ENCODE measurements at places on chromosomes 7 and 10. TPM values are rescaled to one million over a fixed set of nuclear protein-coding genes. Genes with fewer than 3 reads are reported as not detected.

DNA sequence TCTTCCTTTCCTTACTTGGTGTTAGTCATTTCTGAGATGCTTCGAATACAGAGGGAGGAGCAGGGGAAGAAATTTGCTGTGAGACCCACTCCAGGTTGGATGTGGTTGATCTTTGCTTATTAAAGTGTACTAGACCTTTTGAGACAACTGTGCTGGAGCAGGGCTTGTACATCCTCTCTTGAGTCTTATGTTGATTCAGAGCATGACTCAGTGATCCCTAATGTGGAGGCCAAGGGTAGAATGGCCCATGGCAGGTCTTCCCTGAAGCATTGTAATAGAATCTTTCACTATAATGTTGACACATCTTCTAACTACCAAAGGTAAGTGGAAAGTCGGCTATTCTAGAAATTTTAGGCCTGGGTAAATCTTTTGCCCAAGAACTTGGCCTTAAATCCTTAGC is 17.0 kb upstream of the SFR1 start:
- no peak overlapping the region for H3K4me3 ChIP-seq
- peaks cover 4% of the 10 kb centered on the region for H3K27me3 ChIP-seq

GRCh38 chr7:106545275-106545674 is 115.7 kb downstream of the CCDC71L start:
- H3K27me3 ChIP-seq, result no peaks in the 10 kb centered on the region
- no peak overlapping the region for H3K27ac ChIP-seq
- H3K4me3 ChIP-seq, result no peak overlapping the region
- no peak for DNase-seq
- no peaks in the 10 kb centered on the region for H3K36me3 ChIP-seq
- peaks cover 16% of the 10 kb centered on the region for H3K4me1 ChIP-seq

GRCh38 chr10:33196377-33196706 is 138.1 kb downstream of the NRP1 start:
- DNase-seq, result no peak
- H3K4me1 ChIP-seq, result no peaks in the 10 kb centered on the region
- H3K4me3 ChIP-seq, result no peak overlapping the region
- H3K27ac ChIP-seq, result no peak overlapping the region

- H3K27ac ChIP-seq, result no peak overlapping the region
- peaks cover 10% of the 10 kb centered on the region for H3K4me1 ChIP-seq
- no peak for DNase-seq
- peaks cover 7% of the 10 kb centered on the region for H3K36me3 ChIP-seq
- no peak overlapping the region for H3K4me3 ChIP-seq
Observed at GRCh38 chr7:132561763-132562162, 14.5 kb downstream of the PLXNA4 start.

GRCh38 chr10:32954080-32954479 is 4.0 kb downstream of the ITGB1 start:
- no peak for DNase-seq
- H3K27ac ChIP-seq, result peak overlapping the region; percentile 96
- no peaks in the 10 kb centered on the region for H3K27me3 ChIP-seq
- peaks cover 12% of the 10 kb centered on the region for H3K36me3 ChIP-seq
- peaks cover 66% of the 10 kb centered on the region for H3K4me1 ChIP-seq
- peak overlapping the region; percentile 96 for H3K4me3 ChIP-seq

DNA sequence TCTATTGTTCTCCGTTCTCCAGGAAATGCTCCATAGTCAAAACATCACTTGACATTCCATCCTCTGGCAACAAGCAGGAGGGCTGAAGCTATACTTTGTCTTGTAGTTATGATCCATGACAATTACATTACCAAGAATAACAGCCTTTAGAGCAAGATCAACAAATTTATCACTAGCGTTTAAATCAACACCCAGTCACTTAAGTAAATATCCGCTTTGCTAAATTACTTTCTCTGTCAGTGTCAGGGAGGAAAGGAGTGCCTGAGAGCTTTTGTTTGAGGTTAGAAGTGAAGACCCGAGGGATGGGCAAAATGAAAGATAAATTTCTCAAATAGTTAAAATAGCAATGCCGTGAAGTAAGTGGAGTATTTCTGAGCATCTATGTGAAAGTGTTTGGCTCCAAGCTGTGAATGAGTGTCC is 236.1 kb upstream of the BMPER start:
- H3K36me3 ChIP-seq, result no peaks in the 10 kb centered on the region
- H3K27me3 ChIP-seq, result no peaks in the 10 kb centered on the region
- H3K4me1 ChIP-seq, result no peaks in the 10 kb centered on the region
- DNase-seq, result no peak

DNA sequence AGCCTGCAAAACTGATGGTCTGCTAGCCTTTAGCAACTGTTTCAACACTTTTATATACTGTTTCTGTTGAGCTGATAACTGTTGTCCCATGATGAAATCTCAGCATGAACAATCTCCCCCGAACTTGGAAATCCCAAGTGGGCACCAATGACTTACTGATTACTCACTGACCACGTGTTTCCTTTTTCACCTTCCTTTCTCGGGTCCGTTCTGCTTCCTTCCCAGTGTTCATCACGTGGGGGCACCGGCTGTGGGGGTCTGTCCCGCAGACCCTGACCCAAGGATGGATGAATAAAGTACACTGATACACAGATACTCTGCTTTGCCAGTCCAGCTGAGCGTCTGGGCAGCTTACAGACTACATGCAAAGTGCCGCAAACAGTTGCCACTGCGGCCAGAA is 39.0 kb upstream of the RASGEF1A start:
- peaks cover 40% of the 10 kb centered on the region for H3K4me1 ChIP-seq
- H3K36me3 ChIP-seq, result no peaks in the 10 kb centered on the region
- H3K27me3 ChIP-seq, result no peaks in the 10 kb centered on the region
- H3K4me3 ChIP-seq, result no peak overlapping the region
- no peak for DNase-seq

- peaks cover 62% of the 10 kb centered on the region for H3K4me1 ChIP-seq
- DNase-seq, result no peak
- H3K27ac ChIP-seq, result peak overlapping the region; percentile 99
- H3K4me3 ChIP-seq, result no peak overlapping the region
Observed at GRCh38 chr7:44615793-44616192, 9.4 kb downstream of the OGDH start.

- no peaks in the 10 kb centered on the region for H3K4me1 ChIP-seq
- H3K27ac ChIP-seq, result no peak overlapping the region
- peaks cover 2% of the 10 kb centered on the region for H3K36me3 ChIP-seq
- no peak for DNase-seq
- no peak overlapping the region for H3K4me3 ChIP-seq
- H3K27me3 ChIP-seq, result no peaks in the 10 kb centered on the region
Observed at GRCh38 chr7:33731912-33732311, 173.4 kb upstream of the BMPER start.

GRCh38 chr10:95461611-95462010 is 99.6 kb downstream of the SORBS1 start:
- H3K27ac ChIP-seq, result no peak overlapping the region
- DNase-seq, result no peak
- no peaks in the 10 kb centered on the region for H3K36me3 ChIP-seq
- no peak overlapping the region for H3K4me3 ChIP-seq
- H3K27me3 ChIP-seq, result peaks cover 26% of the 10 kb centered on the region
- no peaks in the 10 kb centered on the region for H3K4me1 ChIP-seq

DNA sequence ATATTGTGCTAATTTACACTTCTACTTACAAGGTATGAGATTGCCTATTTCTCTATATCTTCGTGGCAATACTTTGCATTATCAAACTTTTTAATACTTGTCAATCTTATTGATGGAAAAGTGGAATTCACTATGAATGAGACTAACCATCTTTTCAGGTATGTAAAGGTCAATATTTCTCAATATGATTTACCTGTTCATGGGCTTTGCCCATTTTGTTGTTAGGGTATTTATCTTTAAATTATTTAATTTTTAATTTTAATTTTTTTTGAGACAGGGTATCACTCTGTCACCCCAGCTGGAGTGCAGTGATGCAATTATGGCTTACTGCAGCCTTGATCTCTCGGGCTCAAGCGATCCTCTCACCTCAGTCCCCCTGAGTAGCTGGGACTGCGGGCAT is 47.8 kb upstream of the LCOR start:
- H3K4me1 ChIP-seq, result no peaks in the 10 kb centered on the region
- no peaks in the 10 kb centered on the region for H3K27me3 ChIP-seq
- H3K4me3 ChIP-seq, result no peak overlapping the region
- H3K27ac ChIP-seq, result no peak overlapping the region

- H3K4me1 ChIP-seq, result no peaks in the 10 kb centered on the region
- H3K27me3 ChIP-seq, result no peaks in the 10 kb centered on the region
- H3K36me3 ChIP-seq, result no peaks in the 10 kb centered on the region
- H3K4me3 ChIP-seq, result no peak overlapping the region
- H3K27ac ChIP-seq, result no peak overlapping the region
Observed at GRCh38 chr7:18948521-18948920, 168.9 kb downstream of the TWIST1 start.

GRCh38 chr7:3979611-3980299 is 678.7 kb downstream of the SDK1 start:
- no peaks in the 10 kb centered on the region for H3K4me1 ChIP-seq
- H3K36me3 ChIP-seq, result no peaks in the 10 kb centered on the region
- H3K27ac ChIP-seq, result no peak overlapping the region
- DNase-seq, result no peak
- no peaks in the 10 kb centered on the region for H3K27me3 ChIP-seq

GRCh38 chr10:92916433-92916832 is 68.1 kb downstream of the EXOC6 start:
- no peaks in the 10 kb centered on the region for H3K27me3 ChIP-seq
- H3K4me1 ChIP-seq, result peaks cover 8% of the 10 kb centered on the region
- no peak overlapping the region for H3K4me3 ChIP-seq

DNA sequence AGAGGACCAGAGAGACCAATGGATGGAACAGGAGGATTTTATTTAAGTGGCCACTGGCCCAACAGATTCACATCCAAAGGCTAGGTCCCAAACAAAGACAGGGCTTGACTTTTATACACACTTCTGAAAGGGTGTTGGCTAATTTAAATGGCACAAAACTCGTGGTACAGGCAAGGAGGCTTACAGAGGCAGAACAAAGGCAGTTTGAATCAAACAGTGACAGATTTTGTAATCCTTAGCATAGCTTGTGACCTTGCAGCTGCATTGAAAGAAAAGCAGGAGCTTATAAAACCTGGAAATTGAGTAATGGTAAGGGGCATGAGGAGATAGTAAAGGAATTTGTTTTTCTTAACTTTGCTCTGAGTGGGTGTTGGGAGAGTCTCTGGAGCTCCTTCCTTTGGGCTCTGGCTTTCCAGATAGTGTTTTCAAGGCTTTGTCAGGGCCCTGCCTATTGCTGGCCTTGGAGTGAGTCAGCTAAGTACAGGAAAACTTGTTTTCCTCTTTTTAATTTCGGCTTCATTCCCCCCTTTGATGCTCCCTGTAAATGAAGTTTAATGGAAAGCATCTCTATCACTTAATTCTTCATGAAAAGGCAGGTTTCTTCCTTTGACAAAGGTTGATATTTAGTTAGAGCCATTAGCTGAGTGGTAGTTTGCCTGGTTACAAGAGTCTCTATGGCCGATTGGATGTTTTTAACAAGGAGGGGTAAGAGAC is 96.9 kb downstream of the TRIM24 start:
- no peaks in the 10 kb centered on the region for H3K27me3 ChIP-seq
- H3K36me3 ChIP-seq, result peaks cover 14% of the 10 kb centered on the region
- no peaks in the 10 kb centered on the region for H3K4me1 ChIP-seq

- H3K27ac ChIP-seq, result peak overlapping the region; percentile 60
- no peaks in the 10 kb centered on the region for H3K27me3 ChIP-seq
- no peak overlapping the region for H3K4me3 ChIP-seq
Observed at GRCh38 chr10:60384708-60385398, 4.8 kb downstream of the ANK3 start.

- H3K36me3 ChIP-seq, result peaks cover under 1% of the 10 kb centered on the region
- peaks cover 27% of the 10 kb centered on the region for H3K27me3 ChIP-seq
Observed at GRCh38 chr7:25894002-25894901, 257.7 kb upstream of the NFE2L3 start.

GRCh38 chr10:101050208-101051069 is 11.3 kb upstream of the KAZALD1 start:
- H3K36me3 ChIP-seq, result peaks cover 4% of the 10 kb centered on the region
- peaks cover 16% of the 10 kb centered on the region for H3K4me1 ChIP-seq
- DNase-seq, result peak; percentile 72

DNA sequence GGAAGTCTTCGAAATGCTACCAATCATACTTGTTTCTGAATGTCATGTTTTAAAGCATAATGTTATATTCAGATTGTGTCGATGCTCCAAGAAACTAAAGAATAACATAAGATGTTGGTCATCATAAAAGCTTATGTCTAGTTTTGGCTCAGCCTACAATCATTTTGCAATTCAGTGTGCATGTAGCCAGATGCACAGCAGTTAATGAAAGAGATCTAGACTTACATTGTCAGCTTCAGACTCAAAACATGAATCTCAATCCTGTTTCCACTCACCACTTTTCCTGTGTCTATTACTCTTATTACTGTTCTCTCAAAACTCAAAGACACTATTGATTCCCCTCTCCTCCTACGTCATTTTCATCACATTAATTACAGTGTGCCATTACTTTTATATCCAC is 21.4 kb downstream of the TMEM196 start:
- H3K27ac ChIP-seq, result no peak overlapping the region
- H3K4me3 ChIP-seq, result no peak overlapping the region
- peaks cover 24% of the 10 kb centered on the region for H3K27me3 ChIP-seq
- no peak for DNase-seq

FAM171A1 gene
- 8.0 TPM for total RNA-seq

MMRN2 gene
- 1.6 TPM for total RNA-seq

DENND2A gene
- total RNA-seq, result not detected

ERVW-1 gene
- not detected for total RNA-seq

CAV1 gene
- total RNA-seq, result 0.30 TPM

INTS1 gene
- 89.4 TPM for total RNA-seq

HMX2 gene
- total RNA-seq, result not detected
